Osteocyte (in vitro differentiated cells): ENCODE measurements at places on chromosomes 3 and 15. TPM values are rescaled to one million over a fixed set of nuclear protein-coding genes. Genes with fewer than 3 reads are reported as not detected.

DNA sequence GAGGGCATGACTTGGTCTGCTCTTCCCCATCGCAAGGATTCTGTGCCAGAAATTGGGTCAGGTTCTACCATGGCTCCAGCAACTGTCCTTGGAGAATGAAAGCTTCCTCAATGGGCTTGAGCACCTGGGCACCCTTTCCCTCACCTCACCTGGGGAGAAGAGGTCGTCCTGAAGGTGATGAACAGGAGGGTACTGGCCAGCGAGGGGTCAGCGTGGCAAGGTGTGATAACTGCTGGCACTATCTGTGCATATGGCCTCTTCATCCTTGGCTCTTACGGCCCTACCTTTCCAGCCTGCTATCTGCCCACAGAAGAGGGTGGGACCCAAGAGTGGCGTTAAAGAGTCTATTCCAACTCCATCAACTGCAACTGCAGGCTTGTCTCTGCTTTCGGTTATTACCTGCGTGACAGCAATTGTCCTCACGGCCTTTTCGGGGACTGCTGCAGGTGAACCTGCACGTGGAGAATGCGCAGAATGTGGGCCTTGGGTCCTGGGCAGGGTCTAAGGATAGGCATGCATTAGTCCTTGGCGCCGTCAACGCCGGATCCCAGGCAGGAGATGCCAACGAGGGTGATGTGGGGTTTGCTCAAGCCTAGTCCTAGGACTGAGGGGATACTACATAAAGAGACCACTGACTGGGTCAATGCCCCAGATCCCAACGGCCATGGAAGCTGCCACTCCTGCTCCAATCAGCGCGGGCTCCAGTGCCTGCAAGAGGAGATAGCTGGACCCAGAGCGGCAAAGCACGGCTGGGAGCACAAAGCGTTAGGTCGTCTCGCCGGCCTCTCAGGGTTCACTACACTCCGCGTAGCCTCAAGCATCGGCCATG is 625 bp upstream of the RBM15B start:
- H3K36me3 ChIP-seq: peaks cover 30% of the 10 kb centered on the region
- no peak for DNase-seq
- H3K27me3 ChIP-seq: no peaks in the 10 kb centered on the region
- H3K4me3 ChIP-seq: peak overlapping the region; percentile 60
- peaks cover 55% of the 10 kb centered on the region for H3K4me1 ChIP-seq

- H3K4me3 ChIP-seq: no peak overlapping the region
- DNase-seq: no peak
- no peaks in the 10 kb centered on the region for H3K27me3 ChIP-seq
- H3K36me3 ChIP-seq: no peaks in the 10 kb centered on the region
- peaks cover 58% of the 10 kb centered on the region for H3K4me1 ChIP-seq
Observed at GRCh38 chr3:133568294-133569014, 5.0 kb upstream of the CDV3 start.

DNA sequence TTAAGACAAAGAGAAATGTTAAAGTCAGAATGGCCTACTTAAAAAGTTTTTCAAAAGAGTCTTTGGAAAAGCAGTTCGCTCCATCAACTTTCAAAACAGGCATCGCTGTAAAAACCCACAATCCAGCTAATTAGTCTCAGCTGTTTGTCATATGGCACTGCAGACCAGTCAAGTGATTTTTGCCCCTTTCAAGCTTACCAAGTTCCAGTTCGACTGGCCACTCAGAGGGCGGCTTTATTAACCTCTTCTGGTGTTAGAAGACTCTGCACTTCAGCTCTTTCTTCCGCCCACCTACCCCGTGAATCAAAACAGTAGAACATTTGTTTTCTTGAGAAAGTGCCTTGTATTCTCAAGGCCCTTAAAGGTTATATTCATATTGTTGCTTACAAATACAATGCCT is 19.3 kb downstream of the RAB27A start:
- DNase-seq: no peak
- no peaks in the 10 kb centered on the region for H3K4me1 ChIP-seq
- H3K4me3 ChIP-seq: no peak overlapping the region
- H3K27me3 ChIP-seq: no peaks in the 10 kb centered on the region
- no peak overlapping the region for H3K27ac ChIP-seq
- H3K36me3 ChIP-seq: peaks cover 8% of the 10 kb centered on the region

DNA sequence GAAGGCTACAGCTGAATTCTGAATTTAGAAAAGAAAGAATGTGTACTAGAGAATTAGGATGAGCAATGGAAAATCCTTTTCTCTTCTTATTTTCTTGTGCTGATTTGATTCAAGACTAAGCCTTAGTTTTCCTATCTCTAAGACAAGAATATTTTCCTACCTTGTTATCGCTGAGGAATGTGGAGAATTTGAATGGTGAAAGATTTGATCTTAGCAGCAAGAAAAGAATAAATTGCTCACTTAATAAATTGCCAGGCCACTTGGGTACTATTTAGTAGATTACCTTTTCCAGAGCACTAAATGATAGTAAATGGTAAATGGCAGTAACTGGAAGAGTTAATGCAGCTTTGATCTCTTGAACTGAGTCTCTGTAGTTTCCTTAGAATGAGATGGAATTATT is 145.7 kb upstream of the MEIS2 start:
- H3K4me1 ChIP-seq: no peaks in the 10 kb centered on the region
- peaks cover 38% of the 10 kb centered on the region for H3K27me3 ChIP-seq
- no peak for DNase-seq
- H3K27ac ChIP-seq: no peak overlapping the region

GRCh38 chr3:13248640-13249039 is 171.5 kb downstream of the NUP210 start:
- H3K4me1 ChIP-seq: no peaks in the 10 kb centered on the region
- H3K4me3 ChIP-seq: no peak overlapping the region
- H3K36me3 ChIP-seq: no peaks in the 10 kb centered on the region

- H3K36me3 ChIP-seq: no peaks in the 10 kb centered on the region
- H3K27ac ChIP-seq: no peak overlapping the region
- H3K4me1 ChIP-seq: peaks cover 16% of the 10 kb centered on the region
- no peak overlapping the region for H3K4me3 ChIP-seq
- H3K27me3 ChIP-seq: no peaks in the 10 kb centered on the region
Observed at GRCh38 chr15:75760704-75761435, 48.2 kb upstream of the CSPG4 start.

- H3K27me3 ChIP-seq: peaks cover 69% of the 10 kb centered on the region
- H3K4me1 ChIP-seq: peaks cover 5% of the 10 kb centered on the region
- no peak for DNase-seq
- H3K4me3 ChIP-seq: no peak overlapping the region
- no peak overlapping the region for H3K27ac ChIP-seq
Observed at GRCh38 chr3:36786921-36787890, 22.9 kb upstream of the DCLK3 start.

- no peak overlapping the region for H3K4me3 ChIP-seq
- no peaks in the 10 kb centered on the region for H3K27me3 ChIP-seq
- DNase-seq: no peak
Observed at GRCh38 chr3:53077476-53078220, 31.8 kb upstream of the SFMBT1 start.

DNA sequence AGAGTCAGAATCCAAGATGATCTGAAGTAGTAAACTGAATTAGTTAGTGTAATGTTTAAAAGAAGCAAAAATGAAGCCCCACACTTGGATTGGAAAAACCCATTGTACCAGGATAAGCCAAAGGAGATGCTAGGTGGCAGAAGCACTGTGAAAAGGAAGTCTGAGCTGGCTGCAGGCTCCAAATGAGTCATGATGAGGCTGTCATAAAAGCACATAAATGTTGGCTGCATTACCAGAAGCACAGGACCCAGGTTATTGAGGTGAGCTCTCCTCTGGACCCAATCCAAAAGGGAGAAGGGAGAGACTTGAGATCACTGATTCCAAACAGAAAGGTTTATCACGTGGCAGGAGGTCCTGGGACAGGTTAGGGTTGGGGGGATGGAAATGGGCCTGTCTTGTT is 3.2 kb upstream of the ACAN start:
- no peaks in the 10 kb centered on the region for H3K36me3 ChIP-seq
- no peak overlapping the region for H3K4me3 ChIP-seq
- H3K27me3 ChIP-seq: peaks cover 47% of the 10 kb centered on the region
- H3K27ac ChIP-seq: no peak overlapping the region

GRCh38 chr15:67915461-67916374 is 75.9 kb upstream of the RNU6-1 start:
- peaks cover 5% of the 10 kb centered on the region for H3K36me3 ChIP-seq
- H3K4me3 ChIP-seq: peak overlapping the region; percentile 49
- H3K4me1 ChIP-seq: peaks cover 57% of the 10 kb centered on the region
- peak overlapping the region; percentile 97 for H3K27ac ChIP-seq
- DNase-seq: no peak
- no peaks in the 10 kb centered on the region for H3K27me3 ChIP-seq

DNA sequence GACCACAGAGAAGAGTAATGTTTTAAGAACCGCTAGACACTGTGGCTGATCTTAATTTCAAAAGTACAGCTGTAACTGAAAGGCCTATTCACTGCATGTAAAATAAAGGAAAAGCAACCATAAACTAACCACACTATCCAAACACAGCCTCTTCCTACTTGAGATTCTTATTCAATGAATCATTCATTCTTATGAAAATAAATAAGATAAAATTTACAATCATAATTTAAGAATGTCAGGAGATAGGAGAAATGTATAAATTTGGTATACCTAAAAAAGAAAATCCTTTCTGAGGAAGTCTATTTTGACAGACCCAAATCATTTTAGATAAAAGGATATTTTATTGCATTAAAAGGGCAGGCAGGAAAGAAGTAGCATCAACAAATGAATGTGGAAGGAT is 533.5 kb upstream of the ZNF385D start:
- peak overlapping the region; percentile 78 for H3K27ac ChIP-seq
- H3K4me1 ChIP-seq: peaks cover 20% of the 10 kb centered on the region
- no peak for DNase-seq
- H3K36me3 ChIP-seq: no peaks in the 10 kb centered on the region

DNA sequence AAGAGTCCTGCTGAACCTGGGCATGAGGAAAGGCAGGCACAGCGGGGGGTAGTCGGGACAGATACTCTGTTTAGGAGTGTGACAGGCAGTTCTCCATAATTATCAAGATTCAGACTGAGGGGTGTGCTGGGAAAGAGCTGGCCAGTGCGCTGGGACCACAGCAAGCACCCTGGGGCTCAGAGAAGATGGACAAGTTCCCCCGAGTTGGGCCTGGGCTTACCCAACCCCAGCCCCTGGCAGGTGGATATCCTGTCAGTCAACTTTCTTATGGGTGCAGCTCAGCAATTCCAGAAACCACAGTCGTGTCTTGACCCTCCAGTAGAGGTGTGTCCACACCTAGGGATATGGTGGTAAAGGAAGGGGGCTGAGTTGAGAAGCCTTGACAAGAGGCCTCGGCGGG is 49.2 kb upstream of the PRR20G start:
- peak; percentile 77 for DNase-seq
- no peaks in the 10 kb centered on the region for H3K36me3 ChIP-seq
- no peak overlapping the region for H3K27ac ChIP-seq
- no peaks in the 10 kb centered on the region for H3K4me1 ChIP-seq
- H3K27me3 ChIP-seq: no peaks in the 10 kb centered on the region
- H3K4me3 ChIP-seq: no peak overlapping the region

Gene C2CD4A
- total RNA-seq: not detected in 2 replicates

Gene CA12
- total RNA-seq: 0.76 and 0.97 TPM in 2 replicates

Gene CYP1A2
- total RNA-seq: not detected in 2 replicates

Gene GOLGA6L4
- 4.9 and 5.1 TPM in 2 replicates for total RNA-seq

Gene ASB14
- not detected in 2 replicates for total RNA-seq

Gene LIPC
- not detected in 2 replicates for total RNA-seq

Gene ADAMTS17
- total RNA-seq: 0.39 and 1.5 TPM in 2 replicates

Gene VEPH1
- 0.21 and 0.46 TPM in 2 replicates for total RNA-seq
